MG63 (cell line): ENCODE measurements at places on chromosomes 7 and 10. TPM values are rescaled to one million over a fixed set of nuclear protein-coding genes. Genes with fewer than 3 reads are reported as not detected.

- no peak for DNase-seq
Measured at GRCh38 chr7:80357530-80357929, 154.3 kb downstream of the GNAT3 start.

DNA sequence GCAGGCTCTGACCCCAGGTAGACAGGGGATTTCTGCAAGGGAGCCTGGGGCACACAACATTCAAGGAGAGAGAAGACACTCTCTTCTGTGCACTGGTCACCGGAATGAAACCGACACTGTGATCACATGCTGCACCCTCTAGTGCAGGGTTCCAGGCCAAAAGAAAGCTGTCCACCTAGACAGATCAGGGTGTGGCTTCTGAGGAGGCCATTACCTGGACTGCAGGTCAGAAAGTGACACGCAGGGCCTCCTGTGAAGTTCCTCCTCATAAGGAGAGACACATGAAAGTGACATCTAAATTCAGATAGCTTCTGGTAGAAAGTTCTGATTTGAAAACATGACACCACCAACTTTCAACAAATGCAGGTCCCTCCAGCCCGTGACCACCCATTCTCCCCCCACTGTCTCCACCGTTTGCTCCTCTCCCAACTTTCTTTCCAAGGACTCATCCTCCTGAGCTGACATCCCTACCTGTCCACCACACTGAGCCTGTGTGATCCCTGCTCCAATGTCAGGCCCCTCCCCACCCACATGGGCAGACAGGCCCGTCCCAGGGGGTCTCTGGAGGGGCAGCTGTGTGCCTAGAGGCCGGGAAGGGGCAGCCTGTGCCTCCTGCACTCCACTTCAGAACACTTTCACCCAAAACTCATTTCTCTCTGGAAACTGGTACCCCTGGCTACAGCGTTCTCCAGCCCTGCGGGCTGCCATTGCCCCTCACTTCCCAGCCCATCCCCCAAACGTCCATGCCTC is 198.0 kb downstream of the TNS3 start:
- DNase-seq: no peak

The SAMD9 gene
- 3.8 and 14.6 TPM in 2 replicates for total RNA-seq

DNA sequence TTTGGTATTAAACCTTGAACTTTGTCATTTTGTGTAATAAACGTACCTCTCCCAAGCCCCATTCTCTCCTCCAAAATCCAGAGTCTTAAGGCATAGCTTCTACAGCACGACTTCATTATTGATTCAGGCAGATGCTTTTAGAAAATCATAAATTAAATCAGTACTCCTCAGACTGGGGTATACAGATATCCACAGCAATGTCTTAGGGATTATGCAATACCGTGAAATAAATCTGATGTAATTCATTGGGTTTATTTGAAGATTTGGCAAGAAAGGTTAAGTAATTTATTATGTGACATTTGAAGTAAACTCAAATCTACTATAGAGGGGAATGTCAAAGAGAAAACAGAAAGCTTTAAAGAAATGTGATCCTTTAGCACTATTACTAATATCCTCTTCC is 246.1 kb upstream of the PLXDC2 start:
- DNase-seq: no peak

The PPP3CB gene
- total RNA-seq: 5.9 and 14.5 TPM in 2 replicates

- no peak for DNase-seq
Measured at GRCh38 chr7:5237286-5237685, 45.5 kb upstream of the SLC29A4 start.

- peak; percentile 26 for DNase-seq
Measured at GRCh38 chr7:113582471-113582870, 336.3 kb downstream of the PPP1R3A start.

GRCh38 chr7:15446280-15446679 is 115.5 kb downstream of the AGMO start:
- no peak for DNase-seq

DNA sequence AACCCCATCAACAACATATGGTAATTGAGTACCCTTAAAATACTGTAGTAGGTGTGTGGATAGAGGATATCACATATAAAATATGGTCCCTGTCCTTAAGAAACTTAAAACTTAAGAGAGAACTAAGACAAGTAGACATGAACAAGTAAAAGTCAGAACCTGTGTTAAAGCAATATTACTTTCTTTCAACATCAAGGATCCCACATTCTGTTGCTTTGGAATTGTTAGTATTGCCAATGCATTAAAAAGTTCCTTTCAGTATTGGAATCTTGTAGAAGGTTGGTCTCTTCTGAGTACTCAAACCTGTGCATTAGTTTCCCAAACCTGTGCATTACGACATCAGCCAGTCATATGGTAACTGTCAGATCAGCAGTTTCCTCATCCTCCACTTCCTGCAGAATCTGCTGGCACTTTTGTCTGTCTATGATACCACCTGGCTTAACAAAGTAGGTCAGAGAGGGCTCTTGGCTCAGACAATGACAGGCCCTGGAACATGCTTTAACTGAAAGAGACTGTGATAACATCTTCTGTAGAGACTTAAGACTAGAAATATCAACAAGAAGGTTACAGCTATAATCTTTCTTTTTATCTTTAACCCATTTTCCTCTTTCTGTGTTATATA is 56.5 kb downstream of the CCDC71L start:
- DNase-seq: no peak

GRCh38 chr10:98267069-98267893 is 713 bp downstream of the LOXL4 start:
- no peak for DNase-seq

The UBE2H gene
- 21.2 and 53.5 TPM in 2 replicates for total RNA-seq

The ITGA8 gene
- 0.03 TPM in 1 of 2 replicates, not detected in the other for total RNA-seq

GRCh38 chr7:41217306-41217705 is 485.6 kb downstream of the INHBA start:
- DNase-seq: no peak

The LIPF gene
- total RNA-seq: not detected in 2 replicates

GRCh38 chr7:16724344-16724743 is 29.2 kb upstream of the TSPAN13 start:
- no peak for DNase-seq
